Globus pallidus (tissue), 1 donor: ENCODE measurements at places on chromosomes 5 and 9.

DNA sequence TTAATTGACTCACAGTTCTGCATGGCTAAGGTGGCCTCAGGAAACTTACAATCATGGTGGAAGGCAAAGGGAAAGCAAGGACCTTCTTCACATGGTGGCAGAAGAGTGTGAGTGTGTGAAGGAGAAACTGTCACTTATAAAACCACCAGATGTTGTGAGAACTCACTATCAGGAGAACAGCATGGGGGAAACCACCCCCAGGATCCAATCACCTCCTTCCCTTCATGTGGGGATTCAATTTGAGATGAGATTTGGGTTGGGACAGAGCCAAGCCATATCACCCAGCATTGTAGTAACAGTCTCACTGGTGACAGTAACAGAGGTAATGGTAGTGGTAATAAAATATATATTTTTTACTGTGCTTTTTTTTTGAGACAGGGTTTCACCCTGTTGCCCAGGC is 18.1 kb downstream of the ZBTB5 start:
- DNase-seq = no peak

GRCh38 chr9:104903609-104904008 is 24.3 kb downstream of the ABCA1 start:
- no peak for DNase-seq

DNA sequence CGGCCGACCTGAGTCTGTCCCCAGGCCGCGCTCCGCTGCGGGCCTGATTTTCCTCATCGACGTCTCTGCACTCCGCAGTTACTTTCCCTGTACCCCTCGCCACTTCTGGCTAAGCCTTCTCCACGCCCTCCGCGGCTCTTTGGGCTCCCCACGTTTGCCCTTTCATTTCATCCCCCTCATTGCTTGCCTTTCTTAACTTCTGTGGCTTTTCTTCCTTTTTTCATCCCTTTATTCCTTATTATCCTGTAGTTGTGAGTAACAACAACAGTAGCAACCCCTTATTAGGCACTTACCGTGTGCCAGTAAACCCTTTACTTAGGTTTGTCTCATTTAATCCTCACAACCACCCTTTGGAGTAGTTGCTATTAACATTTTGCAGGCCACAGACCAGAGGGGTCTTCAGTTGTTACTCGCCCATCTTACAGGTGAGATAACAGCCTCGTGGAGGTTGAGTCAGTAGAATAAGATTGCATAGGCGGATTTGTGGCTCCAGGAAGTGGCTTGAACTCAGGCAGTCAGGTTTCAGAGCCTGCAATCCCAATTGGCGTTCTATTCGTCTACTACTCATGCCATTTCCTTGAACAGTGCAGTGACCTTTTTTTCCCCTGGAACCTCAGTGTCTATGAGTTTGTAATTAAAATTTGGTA is 724 bp downstream of the TCERG1 start:
- no peak for DNase-seq

- DNase-seq = no peak
Observed at GRCh38 chr5:126497506-126497905, 74.3 kb downstream of the GRAMD2B start.

DNA sequence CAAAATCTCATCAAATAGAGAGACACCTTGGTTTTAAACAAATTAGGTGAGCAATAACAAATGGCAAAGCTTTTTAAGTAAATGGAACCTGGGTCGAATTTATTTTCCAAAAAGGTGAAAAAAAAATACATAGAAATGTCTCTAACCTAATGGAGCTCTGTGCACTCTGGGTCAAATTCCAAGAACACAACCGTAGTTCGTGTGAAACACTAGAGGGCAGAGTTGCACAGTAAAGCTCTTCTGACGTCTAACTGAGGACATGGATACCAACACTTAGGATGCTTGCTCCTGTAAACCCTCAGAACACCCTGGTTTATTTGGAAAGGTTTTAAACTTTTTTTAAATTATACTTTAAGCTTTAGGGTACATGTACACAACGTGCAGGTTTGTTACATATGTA is 18.9 kb downstream of the MARCHF11 start:
- DNase-seq = peak; percentile 48

DNA sequence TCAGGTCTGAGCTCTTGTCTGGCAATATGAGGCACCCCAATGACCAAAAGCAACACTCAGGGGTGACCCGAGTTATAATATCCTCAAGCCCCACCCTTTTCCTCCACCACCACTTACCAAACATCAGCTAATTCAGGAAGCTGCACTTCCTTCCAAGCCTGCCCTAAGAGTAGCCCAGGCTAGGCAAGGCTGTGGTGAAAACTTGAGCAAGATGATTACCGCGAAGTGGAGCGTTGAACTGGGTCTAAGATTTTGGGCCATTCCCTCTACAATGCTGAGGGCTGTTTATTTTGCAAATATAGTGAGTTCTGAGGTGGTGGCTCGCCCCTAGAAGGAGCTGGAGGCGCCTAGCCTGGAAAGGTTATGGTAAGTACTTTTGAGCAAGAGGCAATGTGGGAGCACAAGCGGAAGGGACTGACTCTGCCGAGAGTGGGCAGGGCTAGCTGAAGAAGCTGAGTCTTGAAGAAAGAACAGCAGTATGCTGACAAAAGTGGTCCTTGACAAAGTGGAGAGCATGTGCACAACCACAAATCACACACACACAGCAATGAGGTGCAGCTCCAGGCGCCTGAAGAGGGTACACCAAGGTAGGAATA is at the start of gene HK3:
TSS of gene HK3 (minus strand) at position 51 of the 596 bp plus-strand sequence. CDS start 3,187 bp downstream, outside the sequence.
- DNase-seq = no peak

- DNase-seq = no peak
Observed at GRCh38 chr5:167511-167910, 23.8 kb upstream of the LRRC14B start.

- no peak for DNase-seq
Observed at GRCh38 chr9:99561509-99561917, 260.2 kb upstream of the NR4A3 start.

DNA sequence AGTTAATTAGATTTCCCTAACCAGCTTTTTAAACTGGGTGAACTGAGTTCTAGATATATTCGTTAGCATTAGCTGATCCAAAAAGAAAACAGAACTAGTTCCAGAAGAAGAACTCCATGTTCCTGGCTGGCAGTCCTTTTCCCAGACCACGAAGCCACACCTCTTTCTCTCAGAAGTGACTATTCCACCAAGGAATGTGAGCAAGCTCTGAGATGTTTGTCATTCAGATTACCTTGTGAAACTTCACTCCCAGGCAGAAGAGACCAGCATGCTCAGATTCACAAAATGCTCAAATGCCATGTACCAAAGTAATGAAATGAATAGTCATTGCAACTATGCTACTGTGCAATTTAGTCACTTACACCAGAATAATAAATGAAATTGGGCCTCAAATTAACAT is 4.4 kb upstream of the SSBP2 start:
- no peak for DNase-seq

GRCh38 chr9:2709645-2710101 is 7.6 kb upstream of the KCNV2 start:
- no peak for DNase-seq

- no peak for DNase-seq
Observed at GRCh38 chr5:111313017-111313724, 89.0 kb downstream of the CAMK4 start.

GRCh38 chr5:44807269-44807668 is 1.5 kb upstream of the MRPS30 start:
- DNase-seq = no peak

DNA sequence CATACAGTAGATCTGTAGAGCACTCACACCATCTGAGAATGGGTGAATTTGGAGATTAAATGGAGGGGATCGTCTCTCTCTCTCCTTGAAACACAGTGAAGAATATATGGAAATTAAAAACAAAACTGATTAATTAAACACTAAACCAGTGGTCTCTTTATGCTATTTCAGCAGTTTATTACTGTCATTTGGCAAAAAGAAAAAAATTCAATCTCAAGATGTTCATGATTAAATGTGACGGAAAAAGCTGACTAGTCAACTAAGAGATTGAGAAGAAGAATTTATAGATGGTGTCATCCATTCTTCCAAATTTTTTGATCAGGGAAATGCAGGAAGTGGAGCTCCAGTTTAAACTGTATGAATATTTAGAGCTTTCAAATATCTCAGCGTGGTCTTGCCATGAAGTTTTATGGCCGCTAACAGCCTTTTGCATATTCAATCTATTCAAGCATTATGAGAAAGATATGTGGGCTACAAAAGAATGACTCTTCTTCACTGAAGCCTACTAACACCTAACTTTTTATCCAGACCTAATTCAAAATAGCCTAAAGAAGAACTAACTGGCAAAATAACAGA is 121.6 kb upstream of the DPYSL3 start:
- DNase-seq = no peak

- no peak for DNase-seq
Observed at GRCh38 chr9:129131300-129132145, 20.3 kb downstream of the PTPA start.

GRCh38 chr5:149452665-149453617 is 73.8 kb upstream of the IL17B start:
- no peak for DNase-seq

DNA sequence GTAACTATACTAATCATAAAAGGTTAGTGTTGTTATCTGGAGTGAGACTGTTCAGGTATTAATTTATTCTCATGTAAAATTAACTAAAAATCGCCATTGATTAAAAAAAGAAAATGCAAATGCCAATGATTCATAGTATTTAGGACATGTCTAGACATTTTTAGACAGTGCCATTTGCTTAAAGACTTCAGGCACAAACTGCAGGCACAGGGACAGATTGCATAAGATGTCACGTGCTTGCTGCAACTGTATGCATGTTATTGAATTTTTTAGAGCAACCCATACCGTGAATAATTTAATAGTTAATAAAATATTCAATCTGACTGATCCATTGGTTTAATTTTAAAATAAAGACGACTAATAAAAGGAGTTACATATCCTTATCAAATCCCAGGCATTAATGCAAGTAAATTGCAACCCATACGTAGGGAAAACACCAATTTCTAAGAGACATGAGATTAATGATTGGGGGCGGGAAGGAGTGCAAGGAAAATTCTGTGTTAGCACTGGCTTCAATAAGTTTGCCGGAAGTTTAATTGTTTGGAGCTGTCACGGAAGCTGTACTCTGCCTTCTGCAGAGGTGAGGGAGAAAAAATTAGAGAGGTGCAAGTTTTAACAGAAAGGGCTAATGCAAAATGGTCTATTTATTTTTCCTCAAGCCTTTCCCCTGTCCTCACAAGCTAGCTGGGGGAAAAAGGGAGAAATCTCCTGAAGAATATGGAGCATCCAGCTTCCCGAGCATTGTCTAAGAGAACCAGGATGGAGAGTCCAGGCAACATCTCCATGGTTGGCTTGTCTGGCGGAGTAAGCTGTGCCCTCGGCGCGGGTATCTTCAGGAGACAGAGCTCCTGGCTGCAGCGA is 2.9 kb downstream of the EDIL3 start:
- peak; percentile 67 for DNase-seq

GRCh38 chr5:158058208-158059120 is 199.5 kb upstream of the CLINT1 start:
- no peak for DNase-seq

DNA sequence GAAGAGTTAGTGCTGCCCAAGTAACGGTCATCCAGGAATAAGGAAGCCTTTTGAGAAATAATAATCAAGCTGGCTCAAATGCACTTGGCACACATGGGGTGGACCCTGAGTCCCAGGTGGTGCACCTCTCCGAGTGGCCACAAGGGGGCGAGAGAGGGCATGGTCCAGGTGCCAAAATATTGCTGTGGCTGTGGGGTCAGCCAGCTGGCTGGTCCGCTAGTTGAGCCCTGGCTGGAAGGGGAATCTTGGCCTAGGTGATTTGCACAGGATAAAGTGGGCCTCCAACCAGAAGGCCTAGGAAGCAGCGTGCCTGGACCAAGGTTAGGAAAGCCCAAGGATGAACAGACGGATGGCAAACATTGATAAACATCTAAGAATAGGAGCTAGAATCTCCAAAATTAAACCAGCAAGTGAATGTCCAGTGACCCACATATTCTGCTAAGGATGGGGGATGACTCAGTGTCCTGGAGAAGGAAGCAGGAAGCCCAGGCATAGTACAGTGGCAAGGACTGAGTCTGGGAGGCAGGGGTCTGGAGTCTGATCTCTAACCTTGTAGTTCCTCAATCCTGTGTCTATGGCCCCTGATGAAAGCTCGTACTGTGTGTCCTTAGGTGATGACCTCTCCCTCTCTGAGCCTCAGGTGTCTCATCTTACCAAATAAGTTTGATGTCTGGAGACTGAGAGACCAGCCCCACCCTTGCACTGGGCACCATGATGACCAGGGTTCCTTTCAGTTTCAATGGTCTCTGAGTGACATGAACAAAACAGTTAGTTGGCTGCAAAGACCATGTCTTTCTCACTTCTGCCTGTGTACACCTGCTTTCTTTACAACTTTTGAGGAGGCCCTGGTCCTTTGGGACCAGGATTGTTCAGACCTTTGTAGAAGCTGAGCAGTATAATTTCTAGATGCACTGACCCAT is 19.2 kb upstream of the SHB start:
- DNase-seq = peak; percentile 51

DNA sequence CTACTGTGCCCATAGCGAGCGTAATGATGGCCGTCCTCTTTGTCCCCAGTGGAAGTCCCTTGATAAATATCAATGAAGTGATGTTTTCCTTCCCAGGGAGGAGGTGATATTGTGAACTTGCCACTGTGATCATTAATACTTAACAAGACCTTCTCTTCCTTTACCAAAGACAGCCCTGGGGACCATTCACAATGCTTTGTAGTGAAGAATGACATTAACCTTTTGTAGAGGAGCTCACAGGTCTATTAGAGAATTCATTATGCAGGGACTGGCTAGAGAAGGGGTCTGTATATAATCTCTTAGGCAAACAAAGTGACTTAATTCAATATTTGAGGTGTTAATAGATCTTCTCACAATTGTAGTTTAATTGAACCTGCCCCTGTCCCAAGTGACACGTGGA is 452.9 kb upstream of the DMAC1 start:
- DNase-seq = no peak

DNA sequence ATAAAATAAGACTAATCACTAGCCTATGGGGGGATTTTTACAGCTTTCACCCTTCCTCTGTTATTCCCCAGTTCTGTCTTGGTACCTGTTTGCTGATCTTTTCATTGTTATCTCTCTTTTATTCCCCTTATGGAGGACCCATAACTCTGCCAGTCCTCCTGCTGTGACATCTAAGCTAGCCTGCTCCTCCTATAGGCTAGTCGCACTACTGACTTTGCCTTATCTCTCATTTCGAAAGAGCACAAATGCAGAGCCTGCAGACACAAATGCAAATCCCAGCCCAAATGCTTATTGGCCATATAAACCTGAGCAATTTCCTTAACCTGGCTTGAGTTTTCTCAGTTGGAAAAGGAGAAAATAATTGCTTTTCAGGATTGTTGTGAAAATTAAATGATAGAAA is 59.1 kb upstream of the CAMK4 start:
- no peak for DNase-seq

- DNase-seq = no peak
Observed at GRCh38 chr9:2299156-2299842, 284.2 kb downstream of the SMARCA2 start.
